ENCODE measurements at places on chromosomes 5 and 9. TPM values are rescaled to one million over a fixed set of nuclear protein-coding genes. Genes with fewer than 3 reads are reported as not detected.

The SPINK6 gene
- total RNA-seq = not detected

The CLIC3 gene
- total RNA-seq = not detected

The OR1J2 gene
- not detected for total RNA-seq

The TTLL11 gene
- total RNA-seq = 0.56 TPM

The CTNND2 gene
- total RNA-seq = not detected

The GRAMD2B gene
- total RNA-seq = 8.4 TPM

The IRGM gene
- 2.4 TPM for total RNA-seq

The HTR4 gene
- not detected for total RNA-seq

Data from activated CD8-positive, alpha-beta T cell treated with anti-CD3 and anti-CD28 coated beads for 36 hours (primary cell).